ENCODE measurements at places on chromosomes 2 and 18.

DNA sequence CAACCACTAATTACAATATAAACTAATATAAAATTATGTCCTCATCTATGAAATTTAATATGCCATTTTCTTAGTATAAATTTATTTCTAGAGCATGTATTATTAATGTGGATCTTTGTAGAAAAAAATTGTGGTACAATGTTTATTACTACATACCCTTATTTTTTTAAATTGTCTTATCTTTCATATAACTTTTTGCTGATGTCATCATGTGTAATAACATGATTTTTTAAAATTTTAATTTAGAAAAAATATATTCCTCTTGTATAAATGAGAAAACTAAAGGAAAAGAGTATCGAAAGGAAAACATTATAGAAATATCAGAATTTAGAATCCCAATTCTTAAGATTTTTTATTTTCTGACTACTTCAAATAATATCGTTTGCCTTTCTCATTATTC lies 49.9 kb downstream of the SCN2A start:
- no peak for DNase-seq

- no peak for DNase-seq
Measured at GRCh38 chr2:53111406-53111805, 656.2 kb upstream of the CHAC2 start.

DNA sequence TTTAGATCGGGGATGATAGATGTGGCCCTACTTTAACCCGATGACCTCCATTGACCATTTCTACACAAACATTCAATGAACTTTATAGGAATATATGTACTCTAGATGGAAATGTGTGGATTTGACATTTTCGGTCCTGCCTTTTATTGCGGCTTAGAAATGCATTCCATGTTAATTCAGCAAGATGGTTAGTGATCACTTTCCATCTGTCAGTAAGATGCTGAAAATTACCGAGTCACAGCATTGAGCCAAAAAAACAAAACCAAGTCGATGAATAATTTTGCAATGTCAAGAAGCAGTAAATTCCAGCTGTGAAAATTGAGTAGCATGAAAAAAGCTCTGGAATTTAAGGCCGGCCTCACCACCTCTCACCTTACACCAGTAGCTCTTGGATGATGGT lies 1642.6 kb upstream of the NXPH2 start:
- DNase-seq, result no peak

- no peak for DNase-seq
Measured at GRCh38 chr2:241620419-241620769, 16.6 kb downstream of the THAP4 start.

GRCh38 chr2:127105656-127106456 lies 1.1 kb downstream of the BIN1 start:
- no peak for DNase-seq

DNA sequence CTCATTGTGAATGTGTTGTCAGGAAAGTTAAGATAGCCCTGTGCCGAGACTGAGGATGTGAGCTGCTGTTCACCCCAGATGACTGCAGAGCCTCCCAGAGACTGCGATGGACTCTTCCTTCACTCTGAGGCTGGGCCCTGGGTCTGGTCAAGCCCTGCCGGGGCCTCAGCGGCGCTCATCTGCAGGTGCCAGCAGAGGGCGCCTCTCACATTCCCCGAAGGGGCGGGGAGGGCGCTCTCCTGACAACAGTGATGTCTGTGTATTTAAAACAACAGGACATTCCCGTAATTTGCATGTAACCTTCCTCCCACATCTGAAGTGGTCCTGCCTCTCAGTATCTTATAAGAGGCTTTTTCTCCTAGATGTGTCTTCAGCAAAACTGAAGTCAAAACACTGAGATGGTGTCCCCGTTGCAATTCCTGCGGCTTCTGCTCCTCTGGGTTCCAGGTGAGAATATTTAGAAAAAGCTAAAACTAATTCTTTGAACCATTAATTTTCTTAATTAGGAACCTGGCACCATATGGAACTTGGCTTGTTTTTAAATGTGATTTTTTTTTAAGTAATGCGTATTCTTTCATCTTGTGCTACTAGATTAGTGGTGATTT lies 1377.9 kb downstream of the RPIA start:
- DNase-seq, result peak; percentile 44

- no peak for DNase-seq
Measured at GRCh38 chr2:56234241-56234640, 50.5 kb downstream of the CCDC85A start.

- DNase-seq, result no peak
Measured at GRCh38 chr2:8720741-8721140, 38.9 kb downstream of the ID2 start.

DNA sequence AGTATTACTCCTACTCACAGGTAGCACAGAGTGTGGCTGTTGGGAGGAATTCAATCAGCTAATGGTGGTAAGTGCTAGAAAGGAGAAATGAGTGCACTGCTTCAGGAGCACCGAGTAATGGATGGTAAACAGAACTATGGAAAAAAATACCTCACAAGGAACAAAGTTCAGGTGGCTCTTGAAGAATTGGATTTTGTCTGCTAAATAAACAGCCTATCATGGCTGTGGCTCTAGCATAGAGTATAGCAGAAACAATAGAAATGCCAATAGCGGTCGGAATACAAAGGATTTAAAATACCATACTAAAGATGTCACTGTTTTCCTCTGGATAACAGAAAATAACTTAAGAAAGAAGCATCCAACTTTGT lies 482.5 kb downstream of the NUP35 start:
- DNase-seq, result no peak

- no peak for DNase-seq
Measured at GRCh38 chr18:3014503-3015203, 1.7 kb upstream of the LPIN2 start.

- DNase-seq, result no peak
Measured at GRCh38 chr2:139946690-139947089, 1166.5 kb upstream of the NXPH2 start.

DNA sequence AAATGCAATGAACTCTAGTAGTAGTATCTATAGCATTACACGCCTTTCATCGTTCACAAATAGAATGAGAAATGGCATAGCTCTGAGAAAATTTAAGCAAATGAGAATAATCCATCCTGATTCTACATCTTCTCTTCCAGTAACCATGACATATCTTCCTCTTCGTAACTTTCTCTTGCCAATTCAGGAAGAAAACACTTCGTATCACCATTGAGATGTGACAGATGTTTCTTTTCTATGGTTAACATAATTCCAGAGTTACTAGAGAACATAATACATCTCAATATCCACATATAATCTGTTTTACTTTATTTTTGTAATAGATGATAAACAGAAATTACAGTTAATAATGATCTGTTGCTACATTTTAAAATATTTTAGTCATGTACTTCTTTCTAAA lies 1527.4 kb downstream of the LRP1B start:
- DNase-seq, result no peak

GRCh38 chr2:60484133-60484645 lies 69.3 kb downstream of the BCL11A start:
- DNase-seq, result no peak

DNA sequence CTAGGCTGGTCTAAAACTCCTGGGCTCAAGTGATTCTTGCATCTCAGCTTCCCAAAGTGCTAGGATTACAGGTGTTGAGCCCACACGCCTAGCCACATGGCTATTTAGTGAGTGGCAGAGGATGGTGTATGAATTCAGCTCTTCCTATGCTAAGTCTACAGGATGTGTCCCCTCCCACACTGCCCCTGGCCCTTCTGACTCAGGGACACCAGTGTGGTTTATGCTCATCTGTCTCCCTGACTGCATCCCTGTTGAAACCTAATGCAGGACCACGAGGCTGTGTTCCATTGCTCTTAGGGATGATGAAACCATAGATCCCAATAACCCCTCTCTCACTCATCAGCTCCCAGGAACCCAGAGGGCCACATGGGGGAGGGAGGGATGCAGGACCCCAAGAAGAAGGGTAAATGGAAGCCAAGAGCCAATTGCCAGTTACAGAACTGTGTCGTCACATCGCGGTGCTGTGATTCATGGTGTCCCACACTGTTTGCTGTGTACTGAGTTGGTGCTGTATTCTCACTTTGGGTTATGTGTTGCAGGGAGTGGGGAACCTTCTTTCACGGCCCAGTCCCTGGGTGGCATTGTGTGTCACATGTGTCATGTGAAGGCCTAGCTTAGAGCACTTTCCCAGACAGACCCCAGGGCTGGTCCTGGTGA lies 102.9 kb upstream of the HAAO start:
- no peak for DNase-seq

Measured in progenitor cell of endocrine pancreas (in vitro differentiated cells).